Stimulated activated CD8-positive, alpha-beta memory T cell treated with anti-CD3 and anti-CD28 coated beads, Interleukin-7, amount 100 ng/mL, for 4 hours (primary cell): ENCODE measurements at places on chromosomes 12 and 14.

DNA sequence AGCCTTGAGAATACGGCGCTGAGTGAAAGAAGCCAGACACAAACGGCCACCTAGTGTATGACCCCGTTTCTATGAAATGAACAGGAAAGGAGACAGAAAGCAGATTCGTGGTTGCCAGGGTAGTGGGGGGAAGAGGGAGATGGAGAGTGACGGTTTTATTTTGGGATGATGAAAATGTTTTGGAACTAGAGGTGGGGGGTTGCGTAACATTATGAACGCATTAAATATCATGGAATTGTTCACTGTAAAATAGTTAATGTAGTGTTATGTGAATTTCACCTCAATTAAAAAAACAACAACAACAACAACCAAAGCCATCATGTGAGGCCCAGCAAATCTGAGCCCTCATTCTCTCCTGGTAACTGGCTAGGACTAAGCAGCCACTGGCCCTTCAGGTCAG is 3.3 kb upstream of the PIWIL1 start:
- DNase-seq: no peak

DNA sequence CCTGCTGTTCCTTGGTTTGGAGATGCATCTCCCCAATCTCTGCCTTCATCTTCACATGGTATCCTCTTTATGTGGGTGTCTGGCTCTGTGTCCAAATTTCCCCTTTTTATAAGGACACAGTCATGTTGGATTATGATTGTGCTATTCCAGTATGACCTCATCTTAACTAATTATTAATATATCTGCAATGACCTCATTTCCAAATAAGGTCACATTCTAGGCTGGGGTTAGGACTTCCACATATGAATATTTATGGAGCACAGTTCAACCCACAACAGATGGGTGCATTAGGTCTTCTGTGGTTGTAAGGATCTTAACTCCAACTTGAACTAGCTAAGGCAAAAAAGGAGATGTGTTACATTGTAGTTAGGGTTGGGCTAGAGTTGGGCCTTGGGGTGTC is 69.4 kb downstream of the ADCK1 start:
- no peak for DNase-seq

DNA sequence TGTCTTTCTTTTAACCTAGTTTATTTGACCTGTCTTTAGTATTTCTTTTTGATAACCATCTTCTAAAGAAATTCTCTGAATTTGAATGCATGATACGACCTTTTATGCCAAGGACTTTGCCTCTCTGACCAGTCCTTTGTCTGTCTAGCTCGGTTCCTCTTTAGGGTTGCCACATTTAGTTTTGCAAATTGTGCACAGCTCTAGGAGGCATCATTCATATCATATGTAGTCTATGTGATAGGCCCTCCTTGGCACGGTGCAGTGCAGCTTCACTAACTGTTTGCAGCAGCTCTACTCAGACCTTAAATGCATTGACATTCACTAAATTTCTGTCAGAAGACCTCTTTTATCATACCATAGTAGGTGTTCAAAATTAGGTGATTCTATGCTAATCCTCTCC is 75.6 kb downstream of the USP15 start:
- no peak for DNase-seq

GRCh38 chr12:108033090-108033489 is 96.0 kb upstream of the WSCD2 start:
- DNase-seq: no peak

DNA sequence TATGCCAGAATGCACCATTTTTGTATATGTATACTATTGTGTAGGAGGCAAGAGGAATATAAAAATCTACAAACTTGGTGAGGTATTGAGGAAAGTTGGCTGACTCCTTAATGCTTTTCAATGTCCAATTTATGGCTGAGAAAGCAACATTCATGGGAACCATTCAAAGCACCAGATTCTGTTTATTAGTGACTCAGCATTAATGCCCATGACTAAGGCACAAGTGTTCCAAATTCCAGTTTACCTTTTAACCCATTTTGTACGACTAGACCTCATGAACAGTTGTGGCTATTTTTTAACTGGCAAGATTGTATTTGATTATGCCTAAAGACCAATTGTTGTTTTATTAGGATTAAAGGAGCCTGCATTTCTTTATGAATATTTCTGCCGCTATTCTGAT is 375.4 kb upstream of the ATP2B1 start:
- no peak for DNase-seq

DNA sequence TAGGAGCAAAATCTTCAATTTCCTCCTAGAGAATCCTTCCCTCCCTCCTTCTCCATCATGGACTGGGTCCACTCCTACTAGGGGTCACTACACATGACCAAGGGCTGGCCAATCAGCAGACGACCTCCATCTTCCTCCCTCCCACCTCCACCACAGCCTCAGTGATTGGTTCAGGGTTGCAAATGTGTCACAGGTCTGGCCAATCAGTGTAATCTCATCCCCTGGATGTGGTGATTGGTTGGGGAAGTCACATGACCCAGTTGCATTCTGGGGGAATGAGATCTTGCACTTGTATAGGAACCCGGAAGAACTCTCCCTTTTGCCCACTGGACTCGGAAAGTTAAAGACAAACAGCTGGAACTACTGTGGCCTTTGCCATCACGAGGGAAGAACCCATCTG is 169.2 kb downstream of the PIWIL1 start:
- no peak for DNase-seq

DNA sequence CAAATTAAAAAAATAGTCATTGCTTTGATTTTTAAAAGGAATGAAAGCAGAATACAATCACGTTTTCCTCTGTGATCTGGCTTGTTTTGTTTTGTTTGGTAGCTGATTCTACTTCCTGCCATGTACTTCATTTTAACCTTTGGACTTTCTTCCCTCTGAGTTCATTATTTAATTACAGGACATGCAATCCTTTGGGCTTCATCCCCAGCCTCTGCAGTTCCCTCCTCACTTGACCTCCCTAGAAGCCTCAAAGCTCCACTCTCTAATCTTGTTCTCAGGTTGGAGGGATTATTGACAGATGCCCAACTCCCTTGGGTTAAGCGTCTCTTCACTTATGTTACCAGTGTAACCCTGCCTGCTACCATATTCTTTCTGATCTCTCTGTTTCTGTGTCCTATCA is 967.9 kb upstream of the SEL1L start:
- DNase-seq: no peak

DNA sequence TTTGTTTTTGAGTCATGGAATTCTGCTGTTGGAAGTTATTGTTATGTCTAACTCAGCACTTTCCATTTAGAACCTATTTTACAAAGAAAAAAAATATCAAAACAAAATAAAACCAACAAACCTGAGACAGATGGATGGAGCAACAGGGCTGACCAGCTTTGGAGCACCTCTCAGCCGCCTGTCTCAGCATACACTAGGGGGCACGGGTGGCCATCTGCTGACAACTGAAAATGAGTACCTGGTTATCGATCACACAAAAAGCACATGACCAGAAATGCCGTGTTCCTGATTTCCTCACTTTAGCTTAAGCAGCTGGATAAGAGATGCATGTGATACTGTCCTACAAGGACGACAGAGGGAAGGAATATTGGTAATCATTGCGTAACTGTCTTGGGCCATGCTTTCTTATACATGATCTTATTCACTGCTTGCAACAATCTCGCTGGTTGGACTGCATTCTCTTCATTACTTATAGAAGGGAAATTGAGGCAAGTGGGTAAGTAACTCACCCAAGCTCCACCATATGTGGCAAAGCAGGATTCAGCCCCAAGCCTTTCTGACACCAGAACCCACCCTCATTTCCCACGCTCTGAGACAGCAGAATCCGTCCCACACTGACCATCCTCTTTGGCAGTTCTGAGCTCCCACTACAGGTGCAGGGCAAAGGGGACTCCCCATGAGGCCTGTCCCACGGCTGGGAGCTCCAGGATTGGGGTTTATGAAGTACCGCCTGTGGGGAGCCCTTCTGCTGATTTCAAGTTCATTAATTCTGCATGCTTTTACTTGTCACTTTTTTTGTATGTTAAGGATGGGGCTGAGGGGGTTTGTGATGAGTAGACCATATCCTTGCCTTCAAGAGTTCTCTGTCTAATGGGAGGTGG is 43.5 kb downstream of the C14orf132 start:
- no peak for DNase-seq

- DNase-seq: no peak
These were observed 50.6 kb upstream of the PTGR2 start for GRCh38 chr14:73800970-73801515.

DNA sequence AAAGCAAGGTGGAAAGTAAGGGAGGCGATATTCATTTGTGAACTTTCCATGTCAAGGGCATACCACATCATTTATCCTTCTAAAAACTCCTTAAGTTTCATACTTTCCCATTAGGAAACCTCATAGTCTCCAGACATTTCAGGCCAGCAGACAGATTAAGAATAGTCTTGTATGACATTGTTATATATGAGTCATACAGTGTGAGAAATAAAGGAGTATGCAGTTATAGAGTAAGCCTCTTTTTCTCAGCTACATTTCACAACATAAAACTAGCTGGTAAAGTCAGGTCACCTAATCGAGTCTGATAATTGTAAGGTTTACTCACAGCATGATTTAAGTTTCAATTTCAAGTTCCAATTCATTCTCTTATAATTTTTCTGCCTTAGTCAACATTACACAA is 164.3 kb downstream of the GRIP1 start:
- DNase-seq: no peak

DNA sequence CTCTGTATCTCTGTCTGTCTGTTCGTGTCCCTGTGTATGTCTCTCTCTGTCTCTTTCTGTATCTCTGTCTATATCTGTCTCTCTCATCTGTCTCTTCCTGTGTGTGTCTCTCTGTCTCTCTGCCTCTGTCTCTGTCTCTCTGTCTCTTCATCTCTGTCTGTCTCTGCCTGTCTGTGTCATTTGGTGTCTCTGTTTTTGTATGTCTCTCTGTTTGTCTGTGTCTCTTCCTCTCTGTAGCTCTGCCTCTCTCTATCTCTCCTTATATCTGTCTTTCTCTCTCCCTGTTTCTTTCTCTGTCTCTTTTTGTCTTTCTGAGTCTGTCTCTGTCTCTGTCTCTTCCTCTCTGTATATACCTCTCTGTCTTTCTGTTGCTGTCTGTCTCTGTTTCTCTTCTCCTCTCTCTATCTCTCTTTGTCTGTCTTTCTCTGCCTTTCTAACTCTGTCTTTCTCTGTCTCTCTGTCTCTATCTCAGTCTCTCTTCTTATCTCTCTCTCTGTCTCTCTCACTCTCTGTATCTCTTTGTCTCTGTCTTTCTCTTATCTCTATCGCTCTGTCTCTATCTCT is 50.2 kb downstream of the TMEM121 start:
- DNase-seq: no peak

GRCh38 chr14:49992901-49993339 is 100.0 kb downstream of the ARF6 start:
- no peak for DNase-seq

- DNase-seq: no peak
These were observed 24.9 kb upstream of the RHOJ start for GRCh38 chr14:63179383-63179782.

DNA sequence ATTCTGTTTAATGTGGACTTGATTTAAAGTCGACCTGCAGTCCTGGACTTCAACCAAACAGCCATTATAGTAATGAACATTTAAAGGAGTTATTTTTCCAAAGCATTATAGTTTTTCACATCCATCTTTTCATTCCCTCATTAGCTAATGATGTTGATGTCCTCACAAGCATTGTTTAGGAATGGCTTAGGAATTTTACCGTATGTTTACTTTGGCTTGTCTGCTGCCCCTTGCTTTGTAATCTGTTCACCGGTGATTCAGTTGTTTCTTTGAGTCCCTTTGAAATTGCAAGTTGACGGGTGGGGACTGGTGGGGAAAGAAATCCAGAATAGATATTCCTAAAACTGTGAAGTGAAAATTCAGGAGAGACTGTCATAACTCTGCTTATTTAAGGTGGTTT is 25.4 kb downstream of the PRKCH start:
- DNase-seq: no peak

DNA sequence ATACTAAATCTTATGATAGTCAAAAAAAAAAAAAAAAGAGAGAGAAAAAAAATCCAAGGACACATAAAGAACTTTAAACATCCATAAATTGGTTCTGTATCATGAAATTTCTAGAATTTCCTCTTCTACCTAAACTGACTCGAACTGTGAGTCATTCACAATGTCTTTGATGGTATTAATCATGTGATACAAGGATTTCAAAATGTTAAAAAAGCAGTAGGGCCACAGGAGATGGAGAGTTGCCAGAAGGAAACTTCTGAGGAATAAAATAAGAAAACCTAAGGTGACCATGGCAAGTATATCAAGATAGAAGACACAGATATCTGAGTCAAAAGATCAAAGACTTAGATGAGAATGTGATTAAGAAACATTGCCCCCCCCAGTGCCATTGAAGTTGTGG is 1320.9 kb upstream of the FLRT2 start:
- no peak for DNase-seq

- no peak for DNase-seq
These were observed 110.4 kb downstream of the ARID2 start for GRCh38 chr12:45839917-45840316.

DNA sequence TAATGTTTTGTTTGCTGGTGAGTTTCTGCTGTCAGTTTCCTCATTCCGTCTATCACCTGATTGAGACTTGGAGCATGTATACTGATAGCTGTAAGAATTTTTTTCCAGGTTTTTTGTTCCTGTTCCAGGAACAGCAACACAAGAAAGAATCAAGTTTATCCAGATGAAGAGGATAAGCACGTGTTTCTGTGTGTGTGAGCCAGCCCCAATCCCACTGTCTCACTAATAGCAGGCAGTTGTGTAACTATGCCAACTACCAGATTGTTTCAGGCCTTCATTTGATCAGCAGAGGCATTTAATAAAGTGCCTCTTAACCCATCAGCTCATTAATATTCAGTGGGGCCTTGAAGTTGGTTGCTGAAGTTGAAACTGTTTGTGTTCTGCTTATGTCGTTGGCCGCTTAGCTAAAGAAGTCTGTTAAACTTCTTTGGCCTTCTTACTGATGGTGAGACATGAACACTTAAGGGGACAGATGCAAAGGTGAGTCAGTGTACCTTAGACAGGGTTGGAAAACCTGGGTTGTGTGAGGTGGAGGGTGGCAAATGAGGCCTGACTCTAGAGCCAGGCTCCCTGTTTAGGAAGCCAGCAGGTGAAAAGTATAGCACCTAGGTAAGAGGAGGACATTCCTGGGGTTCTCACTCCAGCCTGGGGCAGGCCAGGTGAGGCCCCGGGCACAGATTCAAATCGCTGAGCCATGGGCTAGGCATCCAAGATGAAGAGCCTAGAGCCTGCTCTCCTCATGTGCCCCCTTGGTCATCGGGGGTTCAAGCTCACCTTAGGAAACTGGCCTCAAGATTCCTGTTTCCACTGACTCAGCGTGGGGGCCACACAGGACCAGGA is 3.7 kb downstream of the ANKRD13A start:
- DNase-seq: no peak

DNA sequence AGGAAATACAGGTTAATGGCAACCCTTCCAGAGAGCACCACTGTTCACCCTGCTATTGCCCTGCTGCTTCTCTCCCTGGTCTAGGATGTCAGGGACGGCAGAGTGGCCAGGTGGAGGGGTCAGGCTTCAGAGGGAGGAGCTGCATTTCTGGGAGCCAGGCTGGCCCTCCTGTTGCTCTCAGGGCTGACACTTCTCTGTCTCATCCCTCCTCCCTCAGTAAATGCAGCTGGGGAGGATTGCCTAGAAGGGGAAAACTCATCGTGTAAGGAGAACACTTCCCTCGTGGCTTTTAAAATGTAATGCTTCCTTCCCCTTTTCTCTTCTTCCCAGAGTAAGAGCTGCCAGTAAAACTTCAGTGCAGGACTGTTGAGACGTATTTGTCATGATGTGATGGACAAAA is 20.8 kb downstream of the SUSD6 start:
- no peak for DNase-seq
